Head of caudate nucleus (tissue), 42 donors: ENCODE measurements at places on chromosomes 13 and 19.

DNA sequence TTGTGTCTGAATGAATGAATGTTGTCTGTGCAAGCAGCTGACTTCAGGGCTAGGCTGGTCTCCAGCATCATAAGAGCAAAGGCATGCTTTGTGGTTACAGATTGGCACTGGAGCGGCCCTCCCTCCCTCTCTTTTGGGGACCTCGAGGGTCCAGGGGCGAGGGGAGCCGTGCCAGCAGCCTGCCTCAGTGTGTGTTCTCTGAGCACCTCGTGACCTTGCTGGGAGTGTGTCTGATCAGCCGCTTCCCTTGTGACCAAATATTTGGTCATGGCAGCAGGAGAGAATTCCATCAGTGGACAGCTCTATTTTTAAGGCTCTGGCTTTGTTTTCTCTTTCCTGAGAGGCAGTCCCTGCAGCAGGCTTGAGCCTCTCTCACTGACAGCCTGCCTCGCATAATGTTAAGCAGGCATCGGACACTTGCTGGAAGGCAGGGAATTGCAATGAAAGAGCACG lies 329.7 kb downstream of the UQCRFS1 start:
- peak; percentile 38 for DNase-seq

DNA sequence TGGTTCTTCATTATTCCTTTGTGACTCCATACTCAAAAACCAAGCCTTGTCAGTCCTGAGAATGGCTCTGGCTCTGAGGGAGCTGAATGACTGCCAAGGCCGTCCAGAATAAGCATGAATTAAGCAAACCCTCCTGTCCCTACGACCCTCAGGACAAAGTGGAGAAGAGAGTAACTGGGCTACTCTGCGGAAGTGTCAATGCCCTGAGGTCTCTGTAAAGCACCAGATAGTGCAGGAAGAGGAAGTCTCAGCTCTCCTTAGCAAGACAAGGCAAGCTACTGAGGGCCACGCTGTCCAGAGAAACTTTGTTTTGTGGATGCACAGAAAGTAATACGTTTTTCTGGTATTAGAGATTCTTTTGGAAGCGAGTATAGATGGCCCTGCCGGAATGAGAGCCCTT lies 94.1 kb downstream of the RNASEH2B start:
- no peak for DNase-seq

GRCh38 chr13:91074091-91074490 lies 273.4 kb upstream of the MIR17HG start:
- no peak for DNase-seq

- DNase-seq = no peak
Observed at GRCh38 chr13:27201661-27202060, 30.1 kb upstream of the USP12 start.

DNA sequence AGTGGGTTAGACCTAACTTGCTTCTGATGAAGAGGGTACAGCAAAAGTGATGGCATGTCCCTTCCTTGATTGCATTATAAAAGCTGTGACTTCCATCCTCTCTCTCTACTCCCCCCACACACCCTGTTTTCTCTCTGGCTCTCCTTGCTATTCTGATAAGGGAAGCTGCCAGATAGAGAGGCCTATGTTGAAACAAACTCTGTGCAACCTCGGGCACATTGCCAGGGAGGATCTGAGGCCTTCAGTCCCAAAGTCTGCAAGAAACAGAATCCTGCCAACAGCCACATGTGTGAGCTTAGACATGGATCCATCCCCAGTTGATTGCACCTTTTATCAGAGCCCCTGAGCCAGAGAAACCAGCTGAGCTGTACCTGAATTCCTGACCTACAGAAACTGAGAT lies 44.8 kb upstream of the ARGLU1 start:
- peak; percentile 30 for DNase-seq

DNA sequence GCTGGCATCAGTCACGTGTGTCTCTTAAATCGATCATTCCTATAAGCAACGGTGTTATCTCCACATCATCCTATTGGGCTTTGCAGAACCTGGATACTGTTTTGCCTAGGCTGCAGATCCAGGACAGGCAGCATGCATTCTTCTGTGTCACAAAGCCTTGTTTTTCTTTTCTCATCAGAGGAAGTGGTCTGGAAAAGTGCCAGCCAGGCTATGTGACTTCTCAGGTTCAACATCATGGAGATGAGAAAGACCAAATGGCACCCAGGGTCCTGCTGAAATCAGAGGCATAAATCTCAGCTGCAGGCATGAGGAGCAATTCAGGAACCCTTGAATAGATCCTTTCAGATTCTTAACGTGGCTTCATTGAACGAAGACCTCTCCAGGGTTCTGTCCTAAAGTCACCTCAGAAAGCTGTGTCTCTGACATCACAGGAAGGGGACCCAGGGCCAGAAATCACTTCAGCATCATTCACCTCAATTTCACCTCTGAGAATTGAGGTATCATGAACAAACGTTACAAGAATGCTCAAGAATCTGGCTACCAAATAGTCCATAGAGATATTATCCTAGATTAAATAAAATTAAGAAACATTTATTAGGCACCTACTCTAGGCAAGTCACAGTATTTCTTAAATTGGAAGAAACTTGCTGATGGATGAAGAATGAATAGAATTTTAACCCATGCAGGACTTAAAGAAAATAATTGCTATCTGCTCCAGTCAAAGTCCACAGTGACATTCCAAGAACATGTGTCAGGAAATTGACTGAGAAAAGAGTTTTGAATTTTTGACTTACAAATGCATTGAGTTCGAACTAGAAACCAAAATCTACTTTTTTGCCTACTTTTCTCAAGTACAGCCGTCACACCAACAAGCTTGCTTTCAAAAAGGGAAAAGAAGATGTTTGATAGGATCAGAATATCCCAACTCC lies 124.1 kb downstream of the COG6 start:
- no peak for DNase-seq

- DNase-seq = no peak
Observed at GRCh38 chr19:32294871-32295438, 50.5 kb upstream of the ZNF507 start.

DNA sequence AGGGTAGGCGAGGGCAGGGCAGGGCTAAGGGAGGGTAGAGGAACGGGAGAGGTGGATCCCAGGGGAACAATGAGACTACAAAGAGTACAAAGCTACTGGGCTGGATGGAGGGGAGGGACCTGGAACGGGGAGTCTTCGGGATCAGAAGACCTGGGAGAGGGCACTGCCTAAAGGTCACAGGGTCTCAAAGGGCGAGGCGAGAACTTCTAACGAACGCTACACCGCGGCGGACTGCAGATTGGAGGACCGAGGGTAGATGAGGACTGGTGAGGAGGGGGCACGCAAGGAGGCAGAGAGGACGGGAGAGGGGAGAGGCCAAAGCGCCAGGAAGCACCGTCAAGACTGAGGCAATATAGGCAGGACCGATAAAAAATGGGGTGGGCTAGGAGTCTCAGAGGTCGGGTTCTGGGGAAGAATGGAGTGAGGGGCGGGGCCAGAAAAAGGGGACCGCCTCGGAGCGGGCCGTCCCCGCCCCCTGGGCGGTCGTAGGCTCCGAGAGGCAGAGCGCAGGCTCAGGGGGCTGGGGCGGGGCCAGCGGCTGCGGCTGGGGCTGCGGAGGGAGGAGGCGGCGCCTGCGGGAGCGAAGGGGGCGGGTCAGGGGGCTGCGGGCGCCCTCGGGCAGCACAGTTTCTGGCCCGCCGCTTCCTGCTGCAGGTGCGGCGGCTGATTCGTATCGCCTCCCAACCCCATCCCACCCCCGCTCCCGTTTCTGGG lies 1.3 kb upstream of the KCNC3 start:
- peak; percentile 95 for DNase-seq

DNA sequence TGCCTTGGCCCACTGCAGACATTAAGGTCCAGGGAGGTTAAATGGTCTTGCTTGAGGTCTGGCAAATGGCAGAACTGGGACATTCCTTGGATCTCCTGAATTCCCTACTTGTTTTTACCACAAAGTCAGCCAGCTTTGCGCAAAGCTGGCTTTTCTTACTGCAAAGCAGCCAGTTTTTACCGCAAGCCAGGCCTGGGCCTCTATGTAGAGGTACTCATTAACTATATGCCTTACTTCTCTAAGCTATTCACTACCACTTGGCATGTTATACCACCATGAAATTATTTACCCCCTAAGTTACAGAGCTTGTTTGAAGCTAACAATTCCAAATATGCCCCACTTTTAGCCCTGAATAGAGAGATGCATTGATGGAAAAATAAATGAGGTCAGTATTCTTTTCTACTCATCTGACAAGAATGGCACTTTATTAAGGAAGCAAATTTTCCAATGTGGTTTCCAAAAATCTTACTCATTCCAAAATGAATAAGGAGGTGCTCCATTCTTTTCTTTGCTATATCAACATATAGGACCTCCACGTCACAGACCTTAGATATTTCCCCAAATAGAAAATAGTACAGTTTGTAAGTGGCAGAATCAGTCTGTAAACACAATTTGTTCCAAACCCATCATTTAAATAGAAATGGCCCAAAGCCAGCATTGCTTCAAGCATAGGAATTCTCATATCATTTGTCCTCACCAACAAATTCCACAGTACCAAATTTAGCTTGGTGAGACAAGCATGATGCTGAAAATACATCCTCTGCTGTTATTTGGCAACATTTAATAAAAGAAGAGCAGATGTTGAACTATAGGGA lies 143.9 kb upstream of the TSC22D1 start:
- DNase-seq = no peak

- DNase-seq = no peak
Observed at GRCh38 chr19:45638930-45639729, at the start of gene EML2. EML2 (minus strand) TSS chr19:45639397; CDS start chr19:45639376, 21 bp downstream.

DNA sequence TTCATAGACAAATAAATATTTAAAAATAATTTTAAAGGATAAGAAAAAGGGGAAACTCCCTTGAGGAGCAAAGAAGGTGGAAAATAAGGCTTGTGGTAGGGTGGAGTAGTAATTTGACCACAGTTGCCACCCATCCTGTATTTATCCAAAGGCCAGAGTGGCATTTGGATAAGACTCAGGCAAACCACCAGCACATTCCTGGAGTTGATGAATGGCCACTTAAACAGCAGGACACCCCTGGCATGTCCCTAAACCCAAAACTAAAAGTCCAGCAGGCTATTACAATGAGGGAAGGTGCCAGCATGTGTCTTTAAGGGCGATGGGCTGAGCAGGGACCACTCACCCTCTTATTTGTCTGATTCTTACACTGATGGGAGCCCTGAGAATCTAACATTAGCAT lies 9.8 kb upstream of the FRY start:
- no peak for DNase-seq
